ENCODE measurements at places on chromosomes 11 and 22. TPM values are rescaled to one million over a fixed set of nuclear protein-coding genes. Genes with fewer than 3 reads are reported as not detected.
A peak's percentile ranks its signal among the peaks of the same experiment; 100 is the strongest.

CTSW gene
- total RNA-seq = 24.9 TPM

TMEM191C gene
- total RNA-seq = 2.8 TPM

CELF1 gene
- 117 TPM for total RNA-seq

TYR gene
- total RNA-seq = not detected

FAM111A gene
- total RNA-seq = 117 TPM

CYTH4 gene
- 126 TPM for total RNA-seq

DNA sequence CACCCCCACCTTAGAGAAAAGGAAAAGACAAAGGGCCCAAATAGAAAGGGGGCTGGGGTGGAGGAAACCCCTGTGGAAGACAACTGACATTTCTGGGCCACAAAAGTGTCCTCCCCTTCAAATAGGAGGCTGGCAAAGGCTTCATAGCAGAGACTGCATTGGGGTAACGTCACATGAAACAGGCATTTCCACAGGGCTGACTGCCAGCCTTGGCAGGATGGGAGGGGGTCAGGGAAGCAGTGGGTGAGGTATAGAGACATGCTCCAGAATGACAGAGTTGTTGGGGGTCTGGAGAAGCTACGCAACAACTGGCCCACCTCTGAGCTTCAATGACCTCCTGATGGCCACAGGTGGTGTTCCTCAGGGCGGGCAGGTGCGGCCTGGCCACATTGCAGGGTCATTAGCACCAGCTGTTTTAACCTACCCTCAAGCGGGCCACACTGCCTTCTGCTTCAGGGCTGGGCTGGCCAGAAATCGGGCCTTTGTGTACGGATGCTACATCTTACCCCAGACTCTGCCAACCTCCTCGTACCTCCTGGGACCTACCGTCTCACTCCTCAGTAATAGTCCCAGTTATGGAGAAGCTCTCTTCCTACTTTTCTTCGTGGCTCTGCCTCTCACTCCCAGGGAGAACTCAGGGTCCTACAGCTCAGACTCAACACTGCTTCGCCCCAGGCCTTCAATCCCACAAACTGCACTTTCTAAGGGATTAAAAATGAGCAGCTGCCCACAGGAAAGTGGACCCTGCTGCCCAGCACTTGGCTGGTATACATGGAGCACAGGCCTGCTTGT, 160.0 kb upstream of the NCAM1 start:
- H3K27ac ChIP-seq = no peak overlapping the region
- H3K4me1 ChIP-seq = no peaks in the 10 kb centered on the region
- DNase-seq = no peak
- no peak overlapping the region for H3K4me3 ChIP-seq

DNA sequence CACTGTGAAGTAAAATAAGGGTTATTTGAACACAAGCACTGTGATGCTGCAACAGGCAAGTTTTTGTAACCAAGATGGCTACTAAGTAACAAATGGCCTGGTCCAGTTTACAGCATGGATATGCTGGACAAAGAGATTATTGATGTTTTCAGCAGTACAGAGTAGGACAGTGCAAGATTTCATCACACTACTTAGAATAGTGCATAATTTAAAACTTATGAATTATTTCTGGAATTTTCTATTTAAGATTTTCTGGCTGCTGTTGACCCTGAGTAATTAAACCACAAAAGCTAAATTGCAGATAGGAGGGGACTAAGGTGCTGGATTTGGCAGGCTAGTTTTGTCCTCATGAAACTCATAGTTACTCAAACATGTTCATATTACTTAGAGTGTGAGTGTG, 33.1 kb downstream of the CEP295 start:
- H3K4me3 ChIP-seq = no peak overlapping the region
- no peaks in the 10 kb centered on the region for H3K27me3 ChIP-seq
- peaks cover 65% of the 10 kb centered on the region for H3K36me3 ChIP-seq
- H3K27ac ChIP-seq = no peak overlapping the region

- H3K4me3 ChIP-seq = no peak overlapping the region
- no peak for DNase-seq
- no peaks in the 10 kb centered on the region for H3K27me3 ChIP-seq
- no peaks in the 10 kb centered on the region for H3K4me1 ChIP-seq
- H3K27ac ChIP-seq = no peak overlapping the region
- H3K36me3 ChIP-seq = no peaks in the 10 kb centered on the region
These were observed 47.7 kb upstream of the PPP6R3 start for GRCh38 chr11:68412593-68413475.

- no peaks in the 10 kb centered on the region for H3K4me1 ChIP-seq
- no peak for DNase-seq
These were observed 47.4 kb upstream of the SEPTIN5 start for GRCh38 chr22:19666673-19667593.

GRCh38 chr22:46660604-46661201, 40.5 kb downstream of the GRAMD4 start:
- H3K27me3 ChIP-seq = no peaks in the 10 kb centered on the region
- no peak for DNase-seq
- H3K36me3 ChIP-seq = peaks cover 7% of the 10 kb centered on the region

DNA sequence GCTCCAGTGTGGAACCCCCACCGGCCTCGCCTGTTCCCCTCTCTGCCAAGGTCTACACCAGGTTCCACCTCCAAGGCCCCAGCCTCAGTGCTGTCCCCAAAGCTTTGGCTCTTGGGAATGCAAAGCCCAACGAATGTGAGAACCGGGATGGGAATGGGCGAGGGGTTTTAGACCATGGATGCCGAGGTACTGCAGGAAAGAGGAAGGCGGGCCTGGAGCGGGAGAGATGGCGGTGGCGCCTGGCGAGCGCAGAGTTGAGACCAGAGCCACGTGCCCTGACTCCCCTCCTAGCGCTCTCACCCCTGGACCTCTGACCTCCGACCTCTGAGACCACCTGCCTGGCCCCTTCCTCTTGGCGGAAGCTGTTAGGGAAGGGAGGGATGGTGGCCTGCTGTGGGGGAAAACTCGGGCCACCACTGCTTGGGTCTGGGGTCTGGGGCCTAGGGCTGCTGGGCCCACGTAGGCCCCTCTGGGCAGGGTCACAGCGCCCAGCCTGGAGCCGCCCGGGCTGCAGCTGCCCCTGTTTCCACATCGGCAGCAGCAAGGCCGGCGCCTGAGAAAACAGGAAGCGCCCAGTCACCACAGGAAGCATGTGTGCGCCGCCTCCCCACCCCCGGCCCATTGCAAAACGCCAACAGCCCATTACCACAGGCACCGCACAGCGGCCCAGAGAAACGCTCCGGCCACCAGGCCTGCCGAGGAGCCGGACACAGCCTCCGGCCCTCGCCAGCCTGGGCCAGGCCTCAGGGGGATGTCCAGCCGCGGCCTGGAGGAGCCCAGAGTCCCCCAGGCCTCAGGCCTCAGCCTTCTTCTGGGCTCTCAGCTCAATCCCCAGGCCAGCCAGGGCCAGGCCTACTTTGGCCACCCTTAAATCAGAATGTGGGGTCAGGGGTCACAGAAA, 13.8 kb upstream of the SLC39A13 start:
- H3K27me3 ChIP-seq = no peaks in the 10 kb centered on the region
- no peaks in the 10 kb centered on the region for H3K36me3 ChIP-seq
- peaks cover 26% of the 10 kb centered on the region for H3K4me1 ChIP-seq
- H3K27ac ChIP-seq = peak overlapping the region; percentile 81
- DNase-seq = peak; percentile 32

GRCh38 chr11:75325713-75326438, 25.6 kb downstream of the ARRB1 start:
- no peak overlapping the region for H3K4me3 ChIP-seq
- no peaks in the 10 kb centered on the region for H3K36me3 ChIP-seq
- no peak overlapping the region for H3K27ac ChIP-seq
- peaks cover 16% of the 10 kb centered on the region for H3K4me1 ChIP-seq
- no peaks in the 10 kb centered on the region for H3K27me3 ChIP-seq
- DNase-seq = no peak

GRCh38 chr11:62370743-62371440, 33.6 kb downstream of the ASRGL1 start:
- DNase-seq = peak; percentile 28
- H3K4me1 ChIP-seq = no peaks in the 10 kb centered on the region
- H3K36me3 ChIP-seq = no peaks in the 10 kb centered on the region
- peak overlapping the region; percentile 54 for H3K27ac ChIP-seq

DNA sequence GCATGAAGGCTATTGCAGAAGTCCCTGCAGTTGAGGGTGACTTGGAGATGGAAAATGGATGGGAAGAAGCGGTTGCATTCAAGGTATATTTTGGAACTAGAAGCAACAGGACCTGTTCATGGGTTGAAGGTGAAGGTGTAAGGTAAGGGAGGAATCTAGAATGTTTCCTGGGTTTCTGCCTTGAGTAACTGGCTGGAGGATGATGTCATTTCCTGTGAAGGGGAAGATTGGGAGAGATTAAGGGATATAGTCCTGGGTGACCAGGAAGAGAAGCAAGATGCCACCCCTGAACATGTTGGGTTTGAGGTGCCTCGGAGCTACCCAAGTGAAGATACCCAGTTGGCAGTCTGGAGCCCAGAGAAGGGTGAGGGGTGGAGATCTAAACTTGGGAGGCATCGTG, 12.1 kb upstream of the MOGAT2 start:
- H3K4me3 ChIP-seq = no peak overlapping the region
- no peaks in the 10 kb centered on the region for H3K36me3 ChIP-seq
- H3K27ac ChIP-seq = no peak overlapping the region
- H3K27me3 ChIP-seq = no peaks in the 10 kb centered on the region
- no peak for DNase-seq
- no peaks in the 10 kb centered on the region for H3K4me1 ChIP-seq

- no peak for DNase-seq
- H3K36me3 ChIP-seq = peaks cover 3% of the 10 kb centered on the region
- H3K27ac ChIP-seq = peak overlapping the region; percentile 83
- H3K4me1 ChIP-seq = peaks cover 8% of the 10 kb centered on the region
- H3K4me3 ChIP-seq = no peak overlapping the region
These were observed 8.3 kb upstream of the SORL1 start for GRCh38 chr11:121443688-121444275.

DNA sequence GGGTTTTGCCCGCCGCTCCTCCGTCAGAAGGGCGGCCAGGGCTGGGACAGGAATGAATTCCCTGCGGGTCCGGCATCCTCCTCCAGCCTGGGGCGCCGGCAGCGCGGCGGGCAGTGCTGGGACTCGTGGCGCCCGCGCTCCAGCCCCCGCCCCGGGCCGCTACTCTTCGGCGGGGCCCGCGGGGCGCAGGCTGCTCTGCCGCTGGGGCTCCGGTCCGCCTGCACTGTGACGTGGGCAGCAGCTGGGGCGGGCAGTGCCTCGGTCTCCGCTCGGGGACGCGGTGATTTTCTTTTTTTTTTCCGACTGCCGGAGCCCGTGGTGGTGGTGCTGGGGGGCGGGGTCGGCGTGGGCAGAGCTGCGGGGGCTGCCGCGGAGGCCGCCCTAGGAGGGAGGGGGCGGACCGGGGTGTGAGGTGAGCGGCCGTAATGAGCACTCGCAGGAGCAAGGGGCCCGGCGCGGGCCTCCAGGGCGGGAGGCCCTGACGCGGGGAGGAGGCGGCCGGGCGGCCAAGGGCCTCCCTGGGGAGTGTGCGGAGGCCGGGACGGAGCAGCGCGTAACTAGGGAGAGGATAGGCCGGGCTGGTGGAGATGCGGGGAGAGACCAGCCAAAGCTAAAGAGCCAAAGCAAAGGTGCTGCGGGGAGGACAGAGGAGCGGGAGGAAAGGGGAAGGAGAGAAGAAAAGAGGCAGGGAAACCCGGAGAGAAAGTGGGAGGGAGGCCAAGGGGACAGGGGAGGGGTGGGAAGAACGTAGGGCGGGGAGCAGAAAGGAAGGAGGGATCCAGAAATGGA, 73.3 kb upstream of the ZBED5 start:
- DNase-seq = peak; percentile 31
- H3K36me3 ChIP-seq = no peaks in the 10 kb centered on the region
- peak overlapping the region; percentile 50 for H3K4me3 ChIP-seq
- no peak overlapping the region for H3K27ac ChIP-seq

- no peak overlapping the region for H3K4me3 ChIP-seq
- H3K4me1 ChIP-seq = no peaks in the 10 kb centered on the region
- H3K36me3 ChIP-seq = no peaks in the 10 kb centered on the region
- no peak for DNase-seq
- no peak overlapping the region for H3K27ac ChIP-seq
These were observed 31.9 kb downstream of the GDPD4 start for GRCh38 chr11:77269484-77270123.

DNA sequence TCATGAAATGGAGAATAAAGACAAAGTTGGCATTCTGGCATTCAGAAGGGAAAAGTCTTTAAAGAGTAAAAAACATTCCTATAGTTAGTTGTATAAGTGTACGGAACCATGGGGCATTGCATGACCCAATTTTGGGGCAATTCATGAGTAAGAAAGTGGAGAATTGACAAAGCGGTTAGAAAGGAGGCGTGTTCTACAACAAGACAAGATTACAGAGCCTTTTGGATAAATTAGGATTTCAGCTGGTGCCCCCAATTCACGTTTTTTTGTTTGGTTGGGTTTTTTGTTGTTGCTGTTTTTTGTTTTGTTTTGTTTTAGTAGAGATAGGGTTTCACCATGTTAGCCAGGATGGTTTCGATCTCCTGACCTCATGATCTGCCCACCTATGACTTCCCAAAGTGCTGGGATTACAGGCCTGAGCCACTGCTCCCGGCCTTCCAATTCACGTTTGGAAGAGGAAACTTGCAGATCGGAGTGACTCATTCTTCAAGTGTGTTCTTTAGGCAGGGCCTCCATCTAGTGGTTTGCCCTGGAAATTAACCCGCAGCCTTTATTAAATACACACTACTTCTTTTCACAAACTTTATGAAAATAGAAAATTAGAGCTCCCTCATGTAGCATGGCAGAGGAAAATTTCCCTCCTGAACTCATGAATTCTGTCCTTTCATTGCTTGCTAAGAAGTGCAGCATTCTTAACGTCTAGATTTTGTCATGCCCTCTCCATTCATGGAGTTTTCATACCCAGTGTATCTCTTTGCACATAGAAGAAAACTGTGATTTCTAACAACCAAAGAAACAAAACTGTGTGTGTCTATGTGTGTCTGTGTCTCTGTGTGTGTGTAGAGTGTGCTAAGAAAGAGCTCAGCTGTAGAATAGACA, 118.1 kb downstream of the BBOX1 start:
- DNase-seq = no peak
- no peaks in the 10 kb centered on the region for H3K27me3 ChIP-seq
- H3K27ac ChIP-seq = no peak overlapping the region
- H3K36me3 ChIP-seq = no peaks in the 10 kb centered on the region
- no peaks in the 10 kb centered on the region for H3K4me1 ChIP-seq

DNA sequence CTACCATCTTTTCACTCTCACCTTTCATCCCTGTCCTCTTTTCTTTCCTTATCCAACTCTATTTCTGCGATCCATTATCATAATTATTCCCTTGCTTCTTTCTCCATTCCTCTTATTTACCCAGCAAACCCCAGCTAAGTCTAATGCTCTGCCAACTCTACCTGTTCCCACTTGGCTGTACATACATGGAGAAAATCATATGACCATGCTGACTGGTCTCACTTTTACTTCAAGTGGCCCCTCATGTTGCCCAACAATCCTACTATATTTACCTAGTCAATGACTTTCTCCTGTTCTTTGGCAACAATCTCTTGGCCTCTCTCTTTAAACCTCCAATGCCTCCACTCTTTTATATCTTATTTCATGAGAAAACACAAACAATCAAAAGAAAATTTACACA, 94.1 kb downstream of the USP35 start:
- H3K27ac ChIP-seq = no peak overlapping the region
- H3K27me3 ChIP-seq = no peaks in the 10 kb centered on the region
- no peaks in the 10 kb centered on the region for H3K36me3 ChIP-seq
- no peak overlapping the region for H3K4me3 ChIP-seq
